ENCODE measurements at places on chromosomes 2 and 18. TPM values are rescaled to one million over a fixed set of nuclear protein-coding genes. Genes with fewer than 3 reads are reported as not detected.

The ABCG8 gene
- not detected for polyA plus RNA-seq

The NAT8 gene
- not detected for polyA plus RNA-seq

The MOGAT1 gene
- polyA plus RNA-seq = not detected

The ACTR1B gene
- 168 TPM for polyA plus RNA-seq

The KIF5C gene
- 515 TPM for polyA plus RNA-seq
